ENCODE measurements at places on chromosomes 6 and 20. TPM values are rescaled to one million over a fixed set of nuclear protein-coding genes. Genes with fewer than 3 reads are reported as not detected.
A peak's percentile ranks its signal among the peaks of the same experiment; 100 is the strongest.

The HRH3 gene
- 0.62 TPM for total RNA-seq

The RNF39 gene
- 1.8 TPM for total RNA-seq

The CRIP3 gene
- total RNA-seq = 0.62 TPM

The SLC35D3 gene
- total RNA-seq = not detected

DNA sequence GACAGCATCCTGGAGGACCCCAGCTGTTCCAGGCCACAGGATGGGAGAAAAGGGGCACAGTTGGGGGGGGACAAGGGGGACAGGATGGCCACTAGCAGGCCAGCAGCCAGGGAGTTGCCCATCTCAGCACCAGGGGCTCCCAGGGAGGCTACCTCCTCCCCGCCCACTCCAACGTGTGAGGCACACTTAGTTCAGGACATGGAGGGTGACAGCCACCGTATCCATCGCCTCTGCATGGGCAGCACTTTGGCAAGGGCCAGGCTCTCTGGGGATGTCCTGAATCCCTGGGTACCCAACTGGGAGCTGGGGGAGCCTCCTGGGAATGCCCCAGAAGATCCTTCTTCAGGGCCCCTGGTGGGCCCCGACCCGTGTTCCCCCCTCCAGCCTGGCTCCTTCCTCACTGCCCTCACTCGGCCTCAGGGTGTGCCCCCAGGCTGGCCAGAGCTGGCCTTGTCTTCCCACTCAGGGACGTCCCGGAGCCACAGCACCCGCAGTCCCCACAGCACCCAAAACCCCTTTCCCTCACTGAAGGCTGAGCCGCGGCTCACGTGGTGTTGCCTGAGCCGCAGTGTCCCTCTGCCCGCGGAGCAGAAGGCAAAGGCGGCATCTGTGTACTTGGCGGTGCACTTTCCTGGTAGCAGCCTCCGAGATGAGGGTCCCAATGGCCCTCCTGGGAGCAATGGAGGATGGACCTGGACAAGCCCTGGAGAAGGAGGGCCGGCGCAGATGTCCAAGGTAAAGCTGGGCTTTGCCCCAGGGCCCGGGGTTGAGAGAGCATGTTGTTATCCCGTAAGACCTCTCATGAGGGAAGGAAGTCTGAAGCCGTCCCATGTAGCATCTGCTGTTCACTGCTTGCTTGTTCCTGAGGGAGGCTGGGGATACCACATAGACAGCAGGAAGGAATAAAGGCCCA is 30.7 kb downstream of the ZNF831 start:
- DNase-seq = no peak

DNA sequence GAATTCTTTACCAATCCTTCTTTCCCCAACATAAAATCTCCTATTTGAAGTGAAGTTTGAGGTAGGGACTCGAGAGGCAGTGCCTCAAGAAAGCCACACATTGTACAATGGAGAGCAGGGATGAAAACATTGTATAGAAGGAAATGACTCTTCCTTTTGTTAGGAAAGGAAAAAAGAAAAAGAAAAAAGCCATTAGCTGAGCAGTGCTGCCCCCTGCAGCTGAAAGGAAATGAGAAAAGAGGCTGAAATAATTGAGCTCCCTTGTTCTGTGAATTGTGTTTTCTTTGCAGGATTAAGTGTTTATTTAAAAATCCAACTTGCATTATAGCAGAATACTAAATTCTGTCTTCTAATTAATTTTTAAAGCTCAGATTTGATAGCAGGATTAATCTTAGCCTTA is 162.9 kb upstream of the SASH1 start:
- peak; percentile 34 for DNase-seq

DNA sequence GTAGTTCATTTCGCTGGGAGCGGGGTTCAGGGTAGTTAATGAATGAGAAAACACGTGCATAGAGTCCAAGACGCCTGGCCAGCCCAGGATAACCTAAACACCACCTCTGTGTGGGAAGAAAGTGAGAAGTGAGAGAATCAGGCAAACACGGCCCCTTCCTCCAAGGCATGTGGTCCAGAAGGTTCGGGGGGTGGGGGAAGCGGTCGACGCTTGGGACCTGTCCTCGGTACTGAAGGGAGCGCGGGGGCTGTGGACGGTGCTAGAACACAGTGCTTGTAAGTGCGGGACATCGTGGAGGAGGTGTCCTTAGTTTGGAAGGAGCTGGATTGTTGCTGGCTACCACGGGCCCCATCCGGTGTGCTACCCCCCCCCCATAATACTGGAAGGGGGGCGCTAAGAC is 1.7 kb upstream of the VSTM2L start:
- DNase-seq = peak; percentile 55

- DNase-seq = no peak
Measured at GRCh38 chr20:48704761-48705160, 123.0 kb downstream of the PREX1 start.

DNA sequence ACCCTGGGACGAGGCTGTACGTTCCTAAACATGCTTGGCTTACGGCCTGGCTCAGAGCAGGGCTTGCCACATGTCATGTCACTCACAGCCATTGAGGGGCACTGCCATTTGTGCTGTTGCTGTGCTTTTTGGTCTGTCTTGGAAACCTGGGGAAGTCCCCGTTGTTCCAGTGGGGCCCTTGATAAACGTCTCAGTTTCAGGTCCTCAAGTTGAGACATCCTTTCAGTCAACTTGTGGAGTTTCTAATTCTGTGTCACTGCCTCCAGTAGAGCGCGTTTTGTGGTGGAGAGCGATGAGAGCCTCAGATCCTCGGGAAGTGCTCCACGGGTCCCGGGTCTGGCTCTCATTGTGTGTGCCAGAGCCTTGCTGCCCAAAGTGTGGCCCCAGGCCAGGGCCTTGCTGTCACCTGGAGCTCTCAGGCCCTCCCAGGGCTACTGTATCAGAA is 43.0 kb upstream of the CCR6 start:
- DNase-seq = peak; percentile 66

DNA sequence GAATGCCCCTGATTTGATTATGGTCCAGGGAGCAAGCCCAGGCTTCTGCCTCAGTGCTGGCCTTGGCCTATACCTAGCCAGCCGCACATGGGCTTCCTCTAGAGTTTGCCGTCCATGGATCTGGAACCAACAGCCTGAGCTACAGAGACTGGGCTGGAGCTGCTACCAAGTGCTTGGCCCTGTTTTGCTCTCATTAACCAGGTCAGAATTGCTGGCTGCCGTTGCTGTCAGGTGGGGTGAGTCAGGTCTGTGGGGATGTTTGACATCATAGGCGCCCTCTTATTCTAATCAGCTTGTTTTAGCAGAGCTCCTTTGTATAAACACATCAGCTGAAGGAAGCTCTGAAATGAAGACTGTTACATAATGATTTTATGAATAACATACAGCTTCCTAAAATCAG is 83.1 kb upstream of the PHACTR2 start:
- peak; percentile 54 for DNase-seq

GRCh38 chr6:131040866-131041265 is 22.2 kb downstream of the EPB41L2 start:
- DNase-seq = no peak

DNA sequence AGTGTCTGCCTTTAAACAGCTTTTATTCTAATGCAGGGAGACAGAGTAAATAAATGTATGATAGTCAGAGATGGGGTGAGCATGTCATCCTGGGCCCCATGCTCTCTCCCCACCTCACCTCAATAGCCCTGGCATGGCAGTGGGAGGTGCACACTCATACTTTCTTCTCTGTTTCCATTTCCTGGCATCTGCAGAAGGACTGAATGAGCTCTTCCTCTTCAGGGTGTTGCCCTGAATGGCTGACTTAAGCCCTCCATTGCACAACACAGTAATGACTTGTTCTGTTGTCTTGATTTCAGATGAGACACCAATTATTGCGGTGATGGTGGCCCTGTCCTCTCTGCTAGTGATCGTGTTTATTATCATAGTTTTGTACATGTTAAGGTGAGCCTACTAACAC is 57.0 kb upstream of the GNRH2 start:
- no peak for DNase-seq

All from tongue (tissue), 3 donors.